ENCODE measurements at places on chromosomes 7 and 10.

DNA sequence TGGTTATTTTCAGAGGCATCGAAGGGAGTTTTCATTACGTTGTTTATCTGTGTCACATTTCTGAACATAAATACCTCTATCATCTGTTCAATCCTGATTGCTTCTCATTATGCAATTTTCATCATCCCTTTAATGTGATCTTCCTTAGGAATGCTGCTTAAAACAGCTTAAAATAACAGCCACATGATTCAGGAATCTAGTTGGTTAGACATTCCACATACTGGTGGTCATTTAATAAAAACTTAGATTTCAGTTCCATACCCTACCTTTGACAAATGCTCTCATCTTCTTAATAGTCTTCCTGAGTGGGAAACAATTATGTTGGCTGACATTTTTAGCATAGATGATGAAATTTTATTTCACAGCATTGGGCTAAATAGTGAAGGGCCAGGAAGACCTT lies 191.3 kb upstream of the CDCA7L start:
- DNase-seq: no peak

DNA sequence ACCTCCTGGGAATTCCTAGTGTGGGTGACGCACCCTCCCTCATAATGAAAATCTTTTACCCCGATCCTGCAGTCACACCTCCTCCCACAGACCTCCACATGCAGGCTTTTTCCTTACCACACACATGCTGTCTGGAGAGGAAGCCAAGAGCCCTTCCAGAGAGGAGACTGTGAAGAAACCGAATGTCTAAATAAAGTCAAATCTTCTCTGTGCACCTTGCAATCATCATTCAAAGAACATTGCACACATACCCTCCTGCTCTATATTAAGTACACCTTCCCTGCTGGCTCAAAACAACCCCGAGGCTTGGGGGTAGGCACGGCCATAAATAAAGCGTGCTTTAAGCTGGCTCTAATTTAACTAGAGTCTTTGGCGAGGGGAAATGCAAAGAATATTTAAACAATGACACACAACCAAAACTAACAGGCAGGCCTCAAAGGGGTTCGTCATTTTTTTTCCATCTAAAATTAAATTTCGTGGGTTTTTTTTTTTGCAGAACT lies 34.9 kb downstream of the CALML3 start:
- no peak for DNase-seq

GRCh38 chr7:91620827-91621226 lies 259.7 kb downstream of the MTERF1 start:
- no peak for DNase-seq

DNA sequence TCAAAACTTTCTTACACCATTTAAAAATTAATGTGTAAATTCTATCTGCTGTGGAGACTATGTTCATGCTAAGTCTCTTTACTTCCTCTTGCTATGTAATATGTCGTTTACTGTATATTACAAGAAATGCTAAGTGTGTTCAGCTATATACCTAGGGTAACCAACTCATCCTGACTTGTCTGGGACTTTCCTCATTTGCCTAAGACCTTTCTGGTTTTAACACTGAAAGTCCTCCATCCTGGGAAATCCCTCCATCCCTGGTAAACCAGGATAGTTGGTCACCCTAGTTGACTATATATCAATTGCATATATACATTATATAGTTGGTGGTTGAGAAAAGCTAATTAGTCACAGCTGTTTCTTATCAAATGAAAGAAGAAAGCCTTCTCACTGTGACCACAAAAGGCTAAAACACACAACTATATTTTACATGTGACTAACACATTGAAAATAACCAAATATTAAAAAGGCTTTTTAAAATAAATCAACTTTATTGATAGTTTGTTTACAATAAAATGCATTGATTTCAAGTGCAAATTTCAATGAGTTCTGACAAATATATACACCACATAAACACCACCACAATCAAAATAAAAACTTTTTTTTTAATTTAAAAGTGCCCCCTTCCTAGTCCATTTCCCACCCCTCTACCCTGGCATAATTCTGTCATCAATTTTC lies 167.7 kb upstream of the INHBA start:
- DNase-seq: no peak

DNA sequence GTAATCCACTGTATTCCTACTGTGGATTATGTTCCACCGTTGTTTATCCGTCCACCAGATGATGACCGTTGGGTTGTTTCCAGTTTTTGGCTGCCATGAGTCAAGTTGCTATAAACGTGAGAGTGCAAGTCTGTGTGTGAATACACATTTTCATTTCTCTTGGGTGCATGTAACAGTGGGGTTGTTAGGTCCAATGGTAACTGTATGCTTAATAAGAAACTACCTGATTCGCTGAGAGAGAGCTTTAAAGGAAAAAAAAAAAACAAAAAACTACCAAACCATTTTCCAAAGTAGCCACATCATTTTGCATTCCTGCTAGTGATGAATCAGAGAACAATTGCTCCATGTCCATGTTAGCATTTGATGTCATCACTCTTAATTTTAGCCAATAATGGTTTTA lies 15.9 kb downstream of the UBN2 start:
- DNase-seq: no peak

DNA sequence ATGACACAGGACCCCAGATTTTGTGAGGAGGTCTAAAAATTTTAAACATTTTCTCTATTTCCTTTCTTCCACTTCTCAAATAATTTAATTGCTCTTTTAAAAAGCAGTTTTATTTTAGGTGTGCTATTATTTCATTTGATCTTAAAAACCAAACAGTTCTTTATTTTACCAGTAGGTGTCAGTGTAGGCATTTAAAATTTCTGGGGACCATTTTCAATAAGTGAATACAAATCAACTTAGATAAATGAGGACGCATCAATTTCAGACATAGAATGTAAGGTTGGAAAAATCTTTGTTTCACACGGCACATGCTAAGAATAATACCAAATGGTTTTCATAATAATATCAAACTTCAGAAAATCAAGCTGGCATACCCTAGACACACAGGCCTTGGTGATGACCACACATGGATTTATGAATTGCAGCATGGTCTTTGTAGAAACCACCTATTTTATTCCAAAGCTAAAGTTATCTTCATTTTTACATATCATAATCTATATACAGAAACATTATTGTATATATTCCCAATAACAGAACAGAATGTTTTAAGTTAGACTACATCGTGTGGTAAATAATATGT lies 127.6 kb upstream of the SLC26A5 start:
- DNase-seq: peak; percentile 9

- no peak for DNase-seq
These were observed 79.9 kb downstream of the HYCC1 start for GRCh38 chr7:22934023-22934422.

DNA sequence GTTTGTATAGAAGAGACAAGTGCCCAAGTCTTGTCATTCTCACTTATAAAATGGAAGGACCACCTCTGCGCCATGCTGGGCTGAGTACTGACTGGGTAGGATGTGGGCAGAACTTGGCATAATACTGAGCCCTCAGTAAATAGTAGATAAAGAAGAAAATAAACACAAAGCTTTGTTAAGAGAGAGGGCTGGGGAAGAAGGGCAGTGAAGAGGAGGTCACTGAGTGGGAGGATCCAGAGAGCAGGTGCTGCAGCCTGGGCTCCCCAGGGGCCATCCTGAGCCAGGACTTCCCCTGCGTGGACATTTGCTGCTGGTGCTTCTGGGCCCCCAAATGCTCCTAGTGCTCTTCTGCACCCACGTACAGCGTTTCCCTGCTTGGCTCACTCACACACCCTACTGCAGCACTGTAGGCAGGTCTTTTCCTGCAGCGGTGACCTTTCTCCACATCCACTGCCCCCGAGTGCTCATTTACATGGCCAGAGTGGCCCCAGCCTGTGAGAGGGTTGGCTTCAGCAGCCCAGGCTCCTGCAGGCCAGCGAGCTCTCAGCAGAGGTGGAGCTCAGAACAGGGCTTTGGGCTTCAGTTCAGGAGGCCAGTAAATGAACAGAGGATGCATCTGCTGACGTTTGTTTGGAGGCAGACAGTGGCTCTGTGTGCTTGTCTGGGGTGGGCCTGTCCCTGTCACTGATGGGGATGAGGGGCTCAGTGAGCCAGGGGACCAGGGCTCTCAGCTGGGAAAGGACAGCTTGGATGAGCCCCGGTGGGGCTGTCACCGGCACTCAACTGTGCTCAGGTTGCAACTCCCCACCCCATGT lies 164.6 kb downstream of the ADARB2 start:
- DNase-seq: no peak

- no peak for DNase-seq
These were observed 104.5 kb upstream of the ZPBP start for GRCh38 chr7:50197549-50197948.

- DNase-seq: no peak
These were observed 86.5 kb downstream of the DKK1 start for GRCh38 chr10:52400562-52400961.

DNA sequence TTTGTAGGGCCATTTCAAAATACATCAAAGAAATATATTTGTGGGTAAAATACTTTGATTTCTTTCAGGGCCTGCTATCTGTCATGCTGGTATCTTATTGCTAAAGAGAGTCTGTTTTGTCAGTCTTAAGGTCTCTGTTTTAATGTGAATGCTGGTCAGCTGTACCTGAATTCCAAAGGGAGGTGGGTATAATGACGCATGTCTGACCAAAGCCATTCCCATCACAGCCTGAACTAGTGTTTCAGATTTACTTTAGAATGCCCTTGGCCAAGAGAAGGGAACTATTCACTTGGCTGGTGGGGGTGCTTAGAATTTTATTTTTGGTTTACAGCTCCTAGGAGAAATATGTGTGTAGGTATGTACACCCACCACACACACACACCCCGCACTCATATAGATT lies 30.6 kb upstream of the MYL10 start:
- DNase-seq: no peak
